T-helper 1 cell treated with Interleukin-12 subunit alpha and Interleukin-12 subunit beta and Interleukin-4 antibody, amounts not matched to agents 30 ng/mL and 1 ng/mL, for 36 hours (primary cell): ENCODE measurements at places on chromosomes 7 and 10. TPM values are rescaled to one million over a fixed set of nuclear protein-coding genes. Genes with fewer than 3 reads are reported as not detected.

The CHST15 gene
- total RNA-seq, result 0.49 and 0.90 TPM in 2 replicates

The TSPAN12 gene
- total RNA-seq, result 0.39 TPM in 1 of 2 replicates, not detected in the other

The AKR1E2 gene
- total RNA-seq, result 8.2 and 9.0 TPM in 2 replicates

The INMT gene
- 5.2 and 5.9 TPM in 2 replicates for total RNA-seq

The MCMBP gene
- 81.1 and 84.2 TPM in 2 replicates for total RNA-seq

The TMEM196 gene
- not detected in 2 replicates for total RNA-seq

The DRGX gene
- total RNA-seq, result not detected in 2 replicates

The IFIT3 gene
- total RNA-seq, result 11.2 and 11.4 TPM in 2 replicates

The BMPER gene
- not detected in 2 replicates for total RNA-seq

The GNGT1 gene
- not detected in 2 replicates for total RNA-seq

The TAS2R41 gene
- total RNA-seq, result not detected in 2 replicates

The NACAD gene
- 0.05 TPM in 1 of 2 replicates, not detected in the other for total RNA-seq

The HGF gene
- total RNA-seq, result 0.44 and 0.54 TPM in 2 replicates

The GLI3 gene
- 0.02 TPM in 1 of 2 replicates, not detected in the other for total RNA-seq

The ATRNL1 gene
- total RNA-seq, result 0.22 and 0.29 TPM in 2 replicates

The MEOX2 gene
- total RNA-seq, result not detected in 2 replicates

The VAX1 gene
- not detected in 2 replicates for total RNA-seq

The INHBA gene
- total RNA-seq, result 0.32 and 0.54 TPM in 2 replicates

The RAMP3 gene
- total RNA-seq, result not detected in 2 replicates

The SEMA3E gene
- total RNA-seq, result not detected in 2 replicates

The IL15RA gene
- 29.7 and 31.2 TPM in 2 replicates for total RNA-seq

The HOXA4 gene
- 0.22 TPM in 1 of 2 replicates, not detected in the other for total RNA-seq

The MMP21 gene
- 0.24 and 0.27 TPM in 2 replicates for total RNA-seq

The DMTF1 gene
- total RNA-seq, result 115 and 123 TPM in 2 replicates

The LRRC4 gene
- not detected in 2 replicates for total RNA-seq

The EGR2 gene
- 22.4 and 22.9 TPM in 2 replicates for total RNA-seq

The CXCL12 gene
- not detected in 2 replicates for total RNA-seq

The TMEM176A gene
- not detected in 2 replicates for total RNA-seq

The ELFN1 gene
- total RNA-seq, result 0.10 and 0.17 TPM in 2 replicates

The C10orf143 gene
- 2.7 and 4.4 TPM in 2 replicates for total RNA-seq

The SPDYE1 gene
- 0.12 TPM in 1 of 2 replicates, not detected in the other for total RNA-seq

The ACTL6B gene
- total RNA-seq, result not detected in 2 replicates

The DKK1 gene
- total RNA-seq, result not detected in 2 replicates

The MKX gene
- 0.17 TPM in 1 of 2 replicates, not detected in the other for total RNA-seq

The PTPN20 gene
- total RNA-seq, result 0.20 and 0.41 TPM in 2 replicates

The H2BK1 gene
- total RNA-seq, result 0.66 TPM in 1 of 2 replicates, not detected in the other

The MRPS33 gene
- 67.6 and 67.9 TPM in 2 replicates for total RNA-seq

The WIPF3 gene
- total RNA-seq, result not detected in 2 replicates

The CLDN4 gene
- not detected in 2 replicates for total RNA-seq

The DPYSL4 gene
- 22.5 and 24.0 TPM in 2 replicates for total RNA-seq

The BUD23 gene
- 72.8 and 78.7 TPM in 2 replicates for total RNA-seq

The FKBP6 gene
- total RNA-seq, result not detected in 2 replicates
